Thyroid gland (tissue), 4 donors: ENCODE measurements at places on chromosomes 3 and 15. TPM values are rescaled to one million over a fixed set of nuclear protein-coding genes. Genes with fewer than 3 reads are reported as not detected.

The P2RY13 gene
- total RNA-seq, result 1.8 TPM

The TMCO5A gene
- not detected for total RNA-seq

The PAQR9 gene
- total RNA-seq, result not detected

- no peak for DNase-seq
- no peak overlapping the region for H3K4me3 ChIP-seq
- no peaks in the 10 kb centered on the region for H3K36me3 ChIP-seq
- peaks cover 10% of the 10 kb centered on the region for H3K4me1 ChIP-seq
- H3K27ac ChIP-seq, result no peak overlapping the region
These were observed 9.2 kb upstream of the GATM start for GRCh38 chr15:45387380-45388007.

DNA sequence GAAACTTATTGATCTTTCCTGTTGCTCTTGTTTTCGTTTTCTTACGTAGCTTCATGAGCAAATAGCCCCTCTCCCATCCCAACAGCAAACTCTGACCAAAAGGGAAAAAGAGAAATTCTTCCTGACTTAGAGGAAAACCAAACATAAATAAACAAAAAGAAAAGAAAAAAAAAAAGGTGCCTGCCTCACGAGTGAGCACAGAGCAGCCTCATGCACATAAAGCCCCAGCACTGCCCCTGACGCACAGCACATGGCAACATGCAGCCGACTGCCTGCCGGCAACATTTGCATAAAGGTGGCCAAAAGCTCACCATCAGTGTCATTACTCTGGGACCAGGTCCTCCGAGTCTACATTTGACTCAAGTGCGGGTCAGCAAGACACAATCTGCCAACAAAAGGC is 6.4 kb downstream of the POC1A start:
- no peak overlapping the region for H3K4me3 ChIP-seq
- no peak for DNase-seq
- no peak overlapping the region for H3K27ac ChIP-seq
- H3K4me1 ChIP-seq, result no peaks in the 10 kb centered on the region
- H3K36me3 ChIP-seq, result no peaks in the 10 kb centered on the region

DNA sequence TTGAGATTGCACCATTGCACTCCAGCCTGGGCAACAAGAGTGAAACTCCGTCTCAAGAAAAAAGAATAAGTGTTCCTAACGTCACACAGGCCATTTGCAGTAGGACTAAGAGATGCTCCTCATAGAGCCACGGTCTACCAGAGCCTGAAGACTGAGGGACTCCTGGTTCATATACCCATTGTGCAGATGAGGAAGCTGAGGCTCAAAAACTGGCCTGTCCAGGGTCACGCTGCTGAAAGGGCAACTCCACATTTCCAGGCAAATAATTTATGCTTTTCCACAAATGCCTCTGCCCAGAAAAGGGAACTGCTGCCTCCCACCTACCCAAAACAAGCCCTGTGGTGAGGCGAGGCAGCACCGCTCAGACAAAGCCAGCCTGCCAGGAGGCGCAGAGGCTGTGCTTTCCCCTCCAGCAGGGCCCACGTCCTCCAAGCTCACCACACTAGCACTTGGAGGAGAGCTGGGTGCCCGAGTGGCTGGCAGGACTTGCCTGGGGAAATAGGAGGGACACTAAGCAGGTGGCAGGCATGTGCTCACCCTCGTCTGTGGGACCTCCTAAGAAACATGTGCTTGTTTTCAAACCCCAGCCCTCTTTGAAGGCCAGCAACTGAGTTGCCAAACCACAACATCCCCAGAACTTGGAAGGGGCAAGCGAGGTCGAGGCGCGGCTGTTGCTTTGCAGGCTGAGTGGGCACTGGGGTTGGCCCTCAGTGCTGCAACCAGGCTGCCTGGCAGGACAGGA is 195.6 kb downstream of the XXYLT1 start:
- H3K27ac ChIP-seq, result no peak overlapping the region
- peaks cover 19% of the 10 kb centered on the region for H3K4me1 ChIP-seq
- H3K27me3 ChIP-seq, result no peaks in the 10 kb centered on the region
- peak; percentile 2 for DNase-seq
- no peak overlapping the region for H3K4me3 ChIP-seq

GRCh38 chr3:122533931-122534334 is 19.2 kb upstream of the KPNA1 start:
- DNase-seq, result no peak
- H3K36me3 ChIP-seq, result peaks cover 30% of the 10 kb centered on the region
- no peak overlapping the region for H3K4me3 ChIP-seq
